NCI-H526 (cell line): ENCODE measurements at places on chromosomes 6 and 20.

GRCh38 chr20:47847884-47848485 lies 62.7 kb upstream of the SULF2 start:
- DNase-seq: no peak

GRCh38 chr20:57576002-57576401 lies 15.1 kb downstream of the PCK1 start:
- no peak for DNase-seq

GRCh38 chr6:108946695-108947094 lies 98.5 kb downstream of the ARMC2 start:
- no peak for DNase-seq

DNA sequence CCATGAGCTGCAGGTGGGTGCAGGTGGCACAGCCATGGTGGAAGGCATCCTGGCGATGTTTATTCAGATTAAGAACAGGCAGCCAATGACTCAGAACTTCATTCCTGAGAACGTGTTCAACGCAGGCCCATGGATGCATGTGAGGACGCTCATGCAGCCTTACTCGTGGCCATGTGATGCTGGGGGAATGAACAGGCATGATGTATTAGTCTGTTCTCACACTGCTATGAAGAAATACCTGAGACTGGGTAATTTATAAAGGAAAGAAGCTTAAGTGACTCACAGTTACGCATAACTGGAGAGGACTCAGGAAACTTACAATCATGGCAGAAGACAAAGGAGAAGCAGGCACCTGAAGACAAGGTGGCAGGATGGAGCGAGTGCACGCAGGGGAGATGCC lies 146.6 kb downstream of the RNASET2 start:
- DNase-seq: no peak

DNA sequence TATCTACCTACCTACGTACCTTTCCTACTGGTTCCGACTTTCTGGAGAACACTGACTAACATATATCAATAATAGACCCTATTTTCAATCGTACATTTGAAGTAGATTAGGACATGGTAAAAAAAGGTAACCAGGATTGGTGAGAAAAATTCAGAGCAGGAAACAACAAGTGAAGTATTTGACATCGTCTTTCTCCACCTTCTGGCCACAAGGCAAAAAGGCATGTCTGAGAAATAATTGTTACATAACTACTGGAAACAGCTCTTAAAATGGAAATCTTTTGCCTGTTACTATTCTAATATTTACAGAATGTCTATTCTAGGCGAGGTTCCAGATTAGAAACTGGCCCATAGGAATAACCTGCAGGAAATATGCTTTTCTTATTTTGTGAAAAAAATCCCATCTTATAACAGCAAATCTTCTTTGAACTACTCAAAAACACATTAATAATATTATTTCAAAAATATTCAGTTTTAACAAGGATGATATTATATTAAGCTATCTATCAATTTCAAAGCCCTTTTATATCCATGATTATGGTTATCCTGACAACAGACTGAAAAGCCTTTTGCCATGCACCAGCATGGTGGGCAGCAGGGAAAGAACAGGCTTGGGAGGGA lies 80.8 kb downstream of the RCAN2 start:
- DNase-seq: peak; percentile 75

- no peak for DNase-seq
These were observed 175.9 kb downstream of the CDC5L start for GRCh38 chr6:44563397-44563796.

GRCh38 chr6:148507774-148508173 lies 165.1 kb downstream of the SASH1 start:
- no peak for DNase-seq

DNA sequence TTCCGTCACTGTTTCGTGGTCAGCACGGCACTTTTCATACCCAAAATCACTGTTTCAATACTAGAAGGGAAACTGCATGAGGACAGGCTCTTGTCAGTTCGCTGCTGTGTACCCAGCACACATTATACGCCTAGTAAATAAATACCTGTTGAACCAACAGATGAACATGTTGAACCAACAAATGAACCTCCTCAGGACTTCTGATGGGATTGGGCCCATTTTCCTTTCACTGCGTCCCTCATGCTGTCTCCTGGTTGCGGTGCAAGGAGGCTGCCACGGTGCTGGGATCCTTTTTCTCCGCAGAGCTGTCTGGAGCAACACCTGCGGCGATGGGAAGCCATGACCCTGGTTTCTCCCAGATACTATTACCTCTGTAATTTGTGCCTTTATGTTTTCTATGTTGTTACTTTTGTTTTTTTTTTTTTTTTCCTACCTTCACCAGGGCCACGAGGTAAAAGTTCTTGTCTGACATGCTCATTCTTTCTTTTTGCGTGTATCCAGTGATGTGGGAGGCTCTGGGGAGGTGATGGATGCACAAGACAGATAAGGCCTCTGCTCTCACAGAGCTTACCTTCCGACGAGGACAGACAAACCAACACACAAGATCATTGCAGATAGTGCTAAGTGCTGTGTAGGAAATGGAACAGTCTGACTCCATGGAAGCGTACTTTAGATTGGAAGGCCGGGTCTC lies 1.1 kb downstream of the VAPB start:
- no peak for DNase-seq

DNA sequence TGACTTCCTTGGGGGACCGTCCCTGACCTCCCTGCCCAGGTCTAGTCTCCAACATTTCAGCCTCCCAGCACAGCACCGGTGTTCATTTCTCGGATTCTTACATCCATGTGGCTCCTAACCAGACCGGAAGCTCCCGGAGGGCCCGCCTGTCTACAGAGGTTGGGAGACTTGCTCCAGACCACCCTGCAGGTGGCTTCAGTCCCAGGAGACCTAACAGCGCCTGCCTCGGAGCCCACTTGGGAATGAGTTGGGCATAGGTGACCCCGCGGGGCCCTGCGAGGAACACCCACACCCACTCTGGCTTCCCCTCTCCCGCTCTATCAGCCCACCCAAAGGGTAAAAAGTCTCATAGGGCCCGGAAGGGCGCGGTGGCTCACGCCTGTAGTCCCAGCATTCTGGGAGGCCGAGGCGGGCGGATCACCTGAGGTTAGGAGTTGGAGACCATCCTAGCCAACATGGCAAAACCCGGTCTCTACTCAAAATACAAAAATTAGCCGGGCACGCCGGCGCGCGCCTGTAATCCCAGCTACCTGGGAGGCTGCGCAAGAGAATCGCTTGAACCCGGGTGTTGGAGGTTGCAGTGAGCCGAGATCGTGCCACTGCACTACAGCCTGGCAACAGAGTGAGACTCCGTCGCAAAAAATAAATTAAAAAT lies 5.4 kb downstream of the DPPA5 start:
- DNase-seq: no peak

- DNase-seq: no peak
These were observed 82.2 kb downstream of the MYO6 start for GRCh38 chr6:75830959-75831885.

- no peak for DNase-seq
These were observed 151.3 kb downstream of the CDC5L start for GRCh38 chr6:44538807-44539201.

- DNase-seq: no peak
These were observed 183.6 kb downstream of the UTRN start for GRCh38 chr6:144468709-144469108.

DNA sequence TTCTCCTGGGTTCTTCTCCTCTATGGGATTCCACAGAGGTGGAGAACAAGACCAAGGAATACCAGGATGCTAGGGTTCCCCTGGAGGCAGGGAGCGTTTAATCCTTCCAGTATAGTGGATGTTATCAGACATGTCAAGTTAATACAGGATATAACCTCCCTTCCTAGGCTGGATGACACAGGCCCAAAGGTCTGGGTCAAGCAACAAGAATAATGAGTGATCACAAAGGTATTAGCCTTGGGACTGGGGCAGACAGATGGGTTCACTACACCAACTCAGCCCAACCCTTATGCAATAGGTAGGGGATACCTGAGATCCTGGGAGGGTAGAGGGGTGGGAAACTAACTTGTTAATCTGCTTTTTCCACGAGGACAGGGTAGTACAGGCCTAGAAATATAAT lies 690.3 kb downstream of the HTR1B start:
- DNase-seq: no peak

DNA sequence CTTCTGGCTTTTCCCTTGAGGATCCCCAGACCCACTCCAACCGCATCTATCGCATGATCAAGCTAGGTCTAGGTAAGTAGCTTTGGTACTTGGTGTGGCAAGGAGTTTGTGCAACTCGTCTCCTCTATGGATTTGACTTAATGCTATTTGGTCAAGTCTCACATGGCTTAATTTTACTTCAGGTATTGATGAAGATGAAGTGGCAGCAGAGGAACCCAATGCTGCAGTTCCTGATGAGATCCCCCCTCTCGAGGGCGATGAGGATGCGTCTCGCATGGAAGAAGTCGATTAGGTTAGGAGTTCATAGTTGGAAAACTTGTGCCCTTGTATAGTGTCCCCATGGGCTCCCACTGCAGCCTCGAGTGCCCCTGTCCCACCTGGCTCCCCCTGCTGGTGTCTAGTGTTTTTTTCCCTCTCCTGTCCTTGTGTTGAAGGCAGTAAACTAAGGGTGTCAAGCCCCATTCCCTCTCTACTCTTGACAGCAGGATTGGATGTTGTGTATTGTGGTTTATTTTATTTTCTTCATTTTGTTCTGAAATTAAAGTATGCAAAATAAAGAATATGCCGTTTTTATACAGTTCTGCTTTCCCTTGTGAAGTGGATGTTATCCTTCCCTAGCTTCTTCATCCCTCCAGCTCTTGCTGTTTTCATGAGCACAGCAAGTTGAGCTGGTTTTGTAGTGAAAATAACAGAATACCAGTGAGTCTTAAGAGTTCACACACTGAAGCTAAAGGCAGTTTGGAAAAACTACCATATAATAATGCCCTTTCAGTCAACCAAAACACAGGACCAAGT lies 3.8 kb downstream of the SLC35B2 start:
- peak; percentile 26 for DNase-seq

DNA sequence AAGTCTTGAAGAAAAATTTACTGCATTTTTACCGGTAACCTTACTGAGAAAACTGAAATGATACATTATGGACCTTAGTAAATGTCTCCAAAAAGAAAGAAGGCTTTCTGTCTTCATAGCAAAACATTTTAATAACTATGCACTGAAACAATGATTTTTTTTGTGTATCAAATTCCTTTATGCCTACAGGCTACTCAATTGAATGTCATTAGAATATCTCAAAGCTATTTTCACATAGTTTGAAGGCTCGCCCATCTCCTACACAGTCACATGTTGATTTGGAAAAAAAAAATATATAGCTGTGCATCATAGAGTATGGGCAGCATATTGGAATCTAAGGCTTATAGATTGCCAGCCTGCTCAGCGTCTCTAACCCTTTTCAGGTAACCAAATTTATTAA lies 12.0 kb upstream of the MLIP start:
- no peak for DNase-seq

DNA sequence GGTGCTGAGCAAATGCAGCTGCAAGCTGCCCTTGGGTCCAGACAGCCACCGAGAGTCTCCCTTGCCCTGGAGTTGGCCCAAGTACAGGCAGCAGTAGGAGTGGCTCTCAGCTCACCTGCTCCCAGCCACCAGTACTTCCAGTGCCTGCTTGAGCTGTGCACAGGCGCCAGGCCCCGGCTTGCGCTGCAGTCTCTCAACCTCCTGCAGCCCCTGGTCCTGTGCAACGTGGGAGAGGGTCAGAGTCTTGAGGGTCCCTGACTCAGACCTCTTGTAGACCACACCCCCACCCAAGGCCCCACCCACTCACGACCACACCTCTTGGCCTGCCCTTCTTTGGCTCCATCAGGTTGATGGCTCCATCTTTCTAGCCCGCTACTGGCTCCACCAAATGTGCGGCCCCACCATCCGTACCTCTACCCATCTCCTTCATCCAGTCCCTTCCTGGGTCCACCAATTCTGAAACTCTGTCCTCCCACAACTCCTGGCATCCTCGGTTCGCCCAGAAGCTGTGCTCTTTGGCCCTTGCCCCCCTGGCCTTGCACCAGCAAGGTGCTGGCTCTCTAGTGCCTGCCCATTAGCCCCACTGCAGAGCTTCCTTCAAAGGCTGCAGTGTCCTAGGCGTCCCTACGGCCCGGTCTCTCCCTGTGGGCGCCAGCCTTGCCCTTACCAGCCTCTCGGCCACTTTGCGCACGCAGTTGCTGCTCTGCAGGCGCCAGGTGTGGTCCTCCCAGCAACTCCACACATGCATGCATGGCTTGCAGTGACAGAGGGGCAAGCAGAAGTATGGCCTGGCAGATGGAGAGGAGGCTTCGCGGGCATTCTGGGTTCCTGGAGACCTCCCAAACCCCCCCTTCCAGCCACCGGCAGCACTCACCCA lies 16.5 kb upstream of the SPAG4 start:
- no peak for DNase-seq

GRCh38 chr6:49576618-49577017 lies 26.1 kb downstream of the C6orf141 start:
- no peak for DNase-seq

GRCh38 chr20:17431621-17432364 lies 99.4 kb downstream of the BFSP1 start:
- peak; percentile 4 for DNase-seq

- DNase-seq: no peak
These were observed 74.3 kb downstream of the ARID1B start for GRCh38 chr6:156851454-156851921.

DNA sequence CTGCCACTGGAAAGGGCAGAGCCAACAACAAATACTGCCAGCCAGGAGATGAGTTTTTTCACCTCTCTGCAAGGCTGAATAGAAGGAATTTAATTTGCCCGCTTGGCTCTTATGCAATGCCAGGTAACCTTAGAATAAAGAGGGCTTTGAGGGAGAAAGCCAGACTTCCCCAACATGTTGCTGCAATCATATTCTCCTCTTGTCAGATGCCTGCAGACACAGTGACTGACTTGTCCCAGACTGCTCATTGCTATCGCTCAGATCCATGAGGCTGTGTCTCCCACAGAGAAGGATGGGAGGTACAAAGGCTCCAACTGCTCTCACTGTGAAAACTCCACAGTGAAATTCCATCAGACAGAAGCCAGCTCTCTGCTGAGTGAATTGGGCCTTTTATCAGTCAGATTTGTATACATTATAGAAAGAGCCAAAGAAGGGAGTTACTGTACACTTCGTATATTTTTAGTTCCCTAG lies 517.0 kb upstream of the ID4 start:
- peak; percentile 72 for DNase-seq

DNA sequence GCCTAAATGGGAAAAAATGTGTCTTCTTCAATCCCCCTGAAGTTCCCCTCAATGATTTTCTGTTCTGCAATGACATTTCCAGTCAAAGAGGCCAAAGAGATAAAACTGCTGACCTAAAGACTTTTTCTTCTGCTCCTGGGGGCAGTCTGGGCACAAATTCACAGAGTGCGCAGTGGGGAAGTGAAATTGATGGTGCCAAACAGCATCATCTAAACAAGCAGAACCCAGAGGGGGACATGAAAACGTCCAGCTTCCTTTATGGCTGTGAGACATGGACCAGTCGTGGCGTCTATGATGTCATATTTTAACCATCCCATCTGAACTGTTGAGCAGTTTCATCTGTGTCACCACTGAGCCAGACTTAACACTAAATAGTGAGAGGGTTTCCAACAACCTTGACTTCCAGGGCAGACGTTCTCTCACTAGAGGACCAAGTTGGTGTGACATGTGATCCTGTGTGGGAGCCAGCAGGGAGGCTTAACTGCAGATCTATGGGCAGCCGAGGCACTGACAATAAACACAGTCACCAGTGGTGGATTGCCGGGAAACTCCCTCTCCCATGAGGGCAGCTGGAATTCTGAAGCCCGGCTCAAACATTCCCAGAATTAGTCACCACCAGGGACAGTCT lies 12.4 kb downstream of the SCML4 start:
- DNase-seq: no peak
